Gastroesophageal sphincter (tissue), 4 donors: ENCODE measurements at places on chromosomes 5 and 9. TPM values are rescaled to one million over a fixed set of nuclear protein-coding genes. Genes with fewer than 3 reads are reported as not detected.

Gene LCNL1
- total RNA-seq: not detected

Gene RETREG1
- 21.3 TPM for total RNA-seq

Gene GPR150
- 0.31 TPM for total RNA-seq

Gene SCAI
- 6.9 TPM for total RNA-seq

Gene SLC24A2
- under 0.01 TPM for total RNA-seq

Gene LMX1B
- 0.31 TPM for total RNA-seq

Gene TRIM14
- 10.4 TPM for total RNA-seq

Gene SH3RF2
- total RNA-seq: 1.0 TPM

Gene PCDHGA4
- total RNA-seq: 8.0 TPM

Gene ZNF462
- 43.9 TPM for total RNA-seq

Gene C8G
- total RNA-seq: not detected

Gene SLC31A2
- 26.6 TPM for total RNA-seq

Gene CACNA1B
- total RNA-seq: 0.13 TPM

Gene PCDHGB4
- total RNA-seq: 6.5 TPM

Gene KCNV2
- total RNA-seq: not detected

Gene PRDM9
- not detected for total RNA-seq

Gene NR5A1
- total RNA-seq: not detected

Gene CCDC180
- 5.5 TPM for total RNA-seq

Gene PDGFRB
- 125 TPM for total RNA-seq

Gene FSTL4
- total RNA-seq: 0.27 TPM

Gene SNCAIP
- total RNA-seq: 2.9 TPM

Gene GKAP1
- total RNA-seq: 17.6 TPM

Gene ZNF454
- 1.3 TPM for total RNA-seq

Gene NPR2
- total RNA-seq: 30.6 TPM

Gene G3BP1
- 102 TPM for total RNA-seq

Gene HACD4
- total RNA-seq: 16.0 TPM

Gene ADCY2
- 11.3 TPM for total RNA-seq

Gene DMRT3
- total RNA-seq: 0.12 TPM

Gene IFNA13
- total RNA-seq: not detected

Gene RIC1
- 43.9 TPM for total RNA-seq

Gene ANKRD18B
- not detected for total RNA-seq

Gene GFI1B
- total RNA-seq: not detected

Gene IL13
- not detected for total RNA-seq

Gene MAPKAP1
- total RNA-seq: 76.5 TPM

Gene TRIP13
- 3.6 TPM for total RNA-seq

Gene PAPPA
- 3.4 TPM for total RNA-seq

Gene FAM13B
- total RNA-seq: 102 TPM

Gene SPINK1
- not detected for total RNA-seq

Gene ARL14EPL
- total RNA-seq: not detected

Gene NXNL2
- 0.62 TPM for total RNA-seq

Gene LECT2
- not detected for total RNA-seq

Gene ADAM19
- total RNA-seq: 19.3 TPM

Gene FAM221B
- not detected for total RNA-seq

Gene LCN2
- total RNA-seq: 0.58 TPM

Gene RASA1
- total RNA-seq: 27.2 TPM

Gene FAM200C
- 3.5 TPM for total RNA-seq

Gene NTRK2
- total RNA-seq: 7.0 TPM

Gene FAM153A
- total RNA-seq: 14.0 TPM

Gene TEK
- 4.4 TPM for total RNA-seq

Gene SLIT3
- total RNA-seq: 30.2 TPM

Gene ECSCR
- 12.8 TPM for total RNA-seq

Gene BRINP1
- not detected for total RNA-seq

Gene THOC3
- total RNA-seq: 21.1 TPM

Gene TLX3
- total RNA-seq: not detected

Gene AK8
- 0.81 TPM for total RNA-seq

Gene ZDHHC11B
- total RNA-seq: 3.1 TPM
